ENCODE measurements at places on chromosomes 3 and 15. TPM values are rescaled to one million over a fixed set of nuclear protein-coding genes. Genes with fewer than 3 reads are reported as not detected.

GRCh38 chr3:1843111-1843510 lies 255.6 kb upstream of the CNTN4 start:
- no peak for DNase-seq

- no peak for DNase-seq
These were observed 18.8 kb downstream of the SEC61A1 start for GRCh38 chr3:128070898-128071591.

DNA sequence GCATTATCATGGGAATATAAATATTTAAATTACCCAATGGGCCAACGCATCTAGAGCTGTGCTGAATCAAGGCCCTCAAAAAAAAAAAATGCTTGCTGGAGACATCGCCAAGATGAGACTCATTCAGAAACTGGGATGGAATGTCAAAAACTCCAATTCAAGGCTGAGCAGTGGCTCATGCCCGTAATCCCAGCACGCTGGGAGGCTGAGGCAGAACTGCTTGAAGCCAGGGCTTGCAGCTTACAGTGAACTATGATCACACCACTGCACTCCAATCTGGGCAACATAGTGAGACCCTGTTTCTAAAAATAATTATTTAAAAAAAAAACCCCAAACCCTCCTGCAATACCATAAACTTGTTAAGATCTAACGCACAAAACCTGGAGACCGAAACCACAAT lies 3.1 kb upstream of the CACNA1D start:
- no peak for DNase-seq

- no peak for DNase-seq
These were observed 35.8 kb upstream of the PPM1L start for GRCh38 chr3:160720123-160720746.

The TRPM1 gene
- total RNA-seq, result not detected
